Colonic mucosa (tissue), 4 donors: ENCODE measurements at places on chromosomes 11 and 22.

GRCh38 chr11:77039491-77040400, 5.5 kb downstream of the B3GNT6 start:
- DNase-seq = peak; percentile 73

DNA sequence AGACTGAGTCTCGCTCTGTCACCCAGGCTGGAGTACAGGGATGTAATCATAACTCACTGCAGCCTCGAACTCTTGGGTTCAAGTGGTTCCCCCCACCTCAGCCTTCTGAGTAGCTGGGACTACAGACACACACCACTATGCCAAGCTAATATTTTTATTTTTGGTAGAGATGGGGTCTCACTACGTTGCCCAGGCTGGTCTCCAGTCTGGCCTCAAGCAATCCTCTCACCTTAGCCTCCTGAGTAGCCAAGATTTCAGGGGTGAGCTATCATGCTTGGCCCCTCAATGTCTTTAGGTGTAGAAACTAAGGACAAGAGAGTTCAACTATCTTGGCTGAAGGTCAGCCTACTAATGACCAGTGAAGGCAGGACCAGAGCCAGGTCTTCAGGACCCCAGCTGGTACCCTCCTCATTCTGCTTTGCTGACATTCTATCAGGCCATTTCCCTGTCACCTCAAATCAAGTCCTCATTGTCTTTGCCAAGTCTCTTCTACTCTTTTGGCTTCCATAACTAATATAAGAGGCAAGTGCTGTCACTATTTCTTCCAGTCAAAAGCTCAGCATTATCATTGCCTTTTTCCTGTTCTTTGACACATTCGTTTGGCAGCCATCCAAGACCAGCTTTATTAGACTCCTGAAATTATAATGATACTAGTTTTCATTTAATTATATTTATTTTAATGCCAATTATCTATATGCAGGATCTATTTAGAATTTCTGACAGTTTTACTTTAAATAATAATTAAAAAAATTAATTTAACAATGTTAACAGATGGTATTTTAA, 264.2 kb upstream of the PITPNB start:
- no peak for DNase-seq

DNA sequence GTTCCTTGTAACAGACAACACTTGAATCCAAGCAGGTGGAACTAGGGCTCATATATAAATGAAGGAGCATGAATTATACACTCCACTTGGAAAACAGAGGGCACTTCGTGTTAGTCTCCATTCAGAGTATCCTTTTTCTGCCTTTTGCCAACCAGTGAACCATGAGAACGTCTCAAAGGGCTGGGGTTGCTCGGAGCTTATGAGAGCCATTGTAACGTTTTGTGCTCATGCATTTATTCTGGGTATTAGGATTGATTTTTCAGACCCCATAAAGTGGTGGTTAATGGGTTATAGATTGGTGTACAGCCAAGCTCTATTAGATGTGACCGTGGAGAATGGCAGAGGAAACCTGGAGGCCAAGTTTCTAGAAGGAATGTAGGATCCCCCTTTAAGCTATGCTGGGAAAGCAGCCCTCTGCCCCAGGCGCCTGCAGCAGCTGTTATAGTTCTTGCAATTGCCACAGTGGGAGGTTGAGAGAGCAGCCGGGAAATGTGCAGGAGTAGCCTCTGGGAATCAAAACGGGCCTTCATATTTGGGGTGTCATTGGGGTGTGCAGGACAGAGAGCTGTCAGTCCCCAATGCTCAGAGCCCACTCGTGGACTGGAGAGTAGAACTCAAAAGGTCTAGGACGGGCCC, 54.6 kb upstream of the ASPHD2 start:
- no peak for DNase-seq

- DNase-seq = no peak
Observed at GRCh38 chr22:46454504-46455269, 82.7 kb downstream of the CELSR1 start.

DNA sequence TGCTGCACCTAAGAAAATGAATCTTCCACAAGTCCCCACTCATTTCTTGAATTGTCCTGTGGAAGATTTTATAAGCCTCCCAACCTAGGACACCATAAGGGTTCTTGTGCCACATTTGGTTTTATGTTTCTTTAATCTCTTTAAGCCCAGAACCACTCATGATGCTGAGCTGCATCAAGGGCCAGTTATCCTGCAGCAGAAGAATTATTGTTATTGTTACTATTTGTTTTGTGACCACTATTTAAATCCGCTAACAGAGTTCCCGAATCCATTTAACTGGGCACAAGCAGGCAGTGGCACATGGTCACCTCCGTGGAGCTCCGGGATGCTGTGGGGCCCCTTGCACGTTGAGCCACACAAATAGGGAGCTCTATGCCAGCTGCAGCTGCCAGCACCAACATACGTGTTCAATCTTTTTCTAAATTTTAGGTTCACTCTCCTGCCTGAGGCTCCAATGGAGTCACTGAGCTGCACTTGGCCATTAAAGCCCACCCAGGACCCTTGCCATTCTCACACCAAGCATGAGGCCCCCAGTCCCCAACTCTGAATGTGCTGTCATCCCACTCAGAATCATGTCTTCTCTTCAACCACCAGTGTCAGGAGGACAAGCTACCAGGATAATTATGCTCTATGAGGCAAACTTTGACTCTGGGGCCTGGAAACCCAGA, 60.6 kb downstream of the DGCR2 start:
- DNase-seq = no peak

GRCh38 chr22:19764636-19765476, 4.3 kb downstream of the TBX1 start:
- DNase-seq = no peak

- DNase-seq = no peak
Observed at GRCh38 chr11:96520939-96521338, 131.1 kb downstream of the JRKL start.

- peak; percentile 23 for DNase-seq
Observed at GRCh38 chr11:134120143-134120850, 51.4 kb downstream of the JAM3 start.

DNA sequence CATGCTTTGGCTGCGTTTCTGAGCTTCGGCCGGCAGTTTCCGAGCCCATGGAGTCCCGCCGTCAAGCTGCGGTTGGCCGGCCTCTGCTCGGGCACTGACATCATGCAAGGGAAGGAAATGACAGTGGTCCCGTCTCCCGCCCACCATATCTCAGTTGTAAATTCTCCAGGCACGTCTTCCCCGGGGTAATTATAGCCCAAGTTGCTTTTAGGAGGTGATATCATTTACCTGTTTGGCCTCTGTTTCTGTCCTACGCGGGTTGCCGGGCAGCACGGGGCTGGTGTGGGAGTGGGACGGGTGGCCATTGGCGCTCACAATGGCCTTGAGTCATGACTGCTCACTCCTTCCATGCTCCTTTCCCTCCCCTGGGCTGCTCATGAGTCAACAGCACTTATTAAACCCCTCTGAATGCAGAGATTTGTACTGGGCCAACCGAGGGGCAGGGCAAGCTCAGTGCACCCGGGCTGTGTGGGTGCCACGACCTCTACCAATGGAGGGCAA, 4.2 kb upstream of the ANO1 start:
- DNase-seq = no peak

GRCh38 chr11:11329062-11329806, 23.8 kb downstream of the CSNK2A3 start:
- DNase-seq = no peak

DNA sequence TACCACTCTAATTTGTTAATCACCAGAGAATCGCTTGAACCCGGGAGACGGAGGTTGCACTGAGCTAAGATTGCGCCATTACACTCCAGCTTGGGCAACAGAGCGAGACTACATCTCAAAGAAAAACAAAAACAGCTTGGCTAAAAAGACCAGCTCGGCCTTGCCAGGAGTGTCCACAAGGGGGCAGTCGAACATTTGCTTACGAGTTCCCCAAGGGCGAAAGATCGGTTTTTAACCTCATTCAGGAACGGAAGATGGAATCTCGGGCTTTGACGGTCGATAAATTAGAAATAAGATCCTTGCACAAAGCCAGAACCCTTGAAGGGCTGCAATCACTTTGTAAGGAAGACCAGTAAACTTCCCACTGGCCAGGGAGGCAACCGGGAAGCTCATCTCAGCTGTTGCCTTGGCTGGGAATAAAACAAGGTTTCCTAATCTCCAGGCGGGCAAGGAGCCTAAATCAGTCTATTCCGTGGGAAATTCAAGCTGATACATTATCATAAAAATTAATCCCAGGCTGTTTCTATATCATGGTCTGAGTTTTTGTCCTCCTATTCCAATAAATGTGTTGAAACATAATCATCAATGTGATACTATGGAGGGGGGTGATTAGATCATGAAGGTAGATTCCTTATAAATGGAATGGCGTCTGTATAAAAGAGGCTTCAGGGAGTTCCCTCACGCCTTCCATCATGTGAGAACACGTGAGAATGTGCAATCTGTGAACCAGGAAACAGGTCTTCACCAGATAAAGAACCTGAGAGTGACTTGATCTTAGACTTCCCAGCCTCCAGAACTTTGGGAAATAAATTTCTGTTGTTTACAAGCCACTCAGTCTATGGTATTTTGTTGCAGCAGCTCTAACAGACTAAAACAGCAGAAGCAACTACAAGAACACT, 14.9 kb upstream of the SLC29A2 start:
- DNase-seq = peak; percentile 92

DNA sequence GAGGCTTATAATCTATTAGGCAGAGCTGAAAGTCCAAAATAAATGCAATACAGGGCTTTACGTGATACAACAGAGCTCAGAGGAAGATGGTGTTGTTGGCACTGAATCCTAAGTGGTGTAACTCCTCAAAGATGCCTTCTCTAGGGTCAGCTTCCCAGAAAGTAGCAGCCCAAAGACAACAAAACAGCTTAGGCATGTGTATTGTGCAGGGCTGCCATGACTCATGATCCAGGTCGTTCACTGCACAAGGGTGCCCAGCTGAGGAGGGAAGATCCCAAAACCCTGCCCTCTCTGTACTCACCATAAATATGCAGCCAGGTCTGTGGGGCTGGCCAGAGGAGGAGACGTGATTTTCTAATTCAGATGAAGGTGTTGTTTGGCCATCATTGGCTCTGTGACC, 59.4 kb upstream of the NNMT start:
- DNase-seq = no peak

GRCh38 chr11:97163631-97164191, 773.9 kb downstream of the JRKL start:
- DNase-seq = no peak

DNA sequence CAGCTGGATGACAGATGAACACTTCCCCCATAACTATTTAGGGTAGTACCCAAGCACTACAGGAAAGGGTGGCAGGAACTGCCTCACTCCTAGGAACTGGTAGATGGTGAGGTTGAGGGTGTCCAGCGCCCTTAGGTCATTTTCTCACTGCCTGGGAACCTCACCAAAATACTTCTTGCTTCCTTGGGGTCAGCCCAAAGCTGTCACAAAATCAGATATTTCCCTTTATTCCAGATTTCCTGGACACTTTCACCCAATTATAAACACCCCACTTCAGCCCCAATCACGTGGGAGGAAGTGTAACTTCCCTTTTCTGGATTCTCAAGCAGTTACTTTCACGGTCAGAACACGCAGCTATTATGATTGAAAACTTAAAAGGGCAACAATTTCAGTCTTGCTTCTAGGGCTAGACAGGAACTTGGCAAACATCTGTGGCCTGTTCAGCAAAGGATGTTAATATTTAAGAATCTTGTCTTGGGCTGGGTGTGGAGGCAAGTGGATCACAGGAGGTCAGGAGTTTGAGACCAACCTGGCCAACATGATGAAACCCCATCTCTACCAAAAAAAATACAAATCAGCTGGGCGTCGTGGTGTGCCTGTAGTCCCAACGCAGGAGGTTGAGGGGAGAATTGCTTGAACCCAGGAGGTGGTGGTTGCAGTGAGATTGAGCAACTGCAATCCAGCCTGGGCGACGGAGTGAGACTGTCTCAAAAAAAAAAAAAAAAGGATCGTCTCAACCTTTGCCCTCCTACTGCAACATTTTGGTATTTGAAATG, 4.0 kb downstream of the FTH1 start:
- DNase-seq = no peak

- no peak for DNase-seq
Observed at GRCh38 chr11:116109228-116109627, 605.0 kb upstream of the CADM1 start.

DNA sequence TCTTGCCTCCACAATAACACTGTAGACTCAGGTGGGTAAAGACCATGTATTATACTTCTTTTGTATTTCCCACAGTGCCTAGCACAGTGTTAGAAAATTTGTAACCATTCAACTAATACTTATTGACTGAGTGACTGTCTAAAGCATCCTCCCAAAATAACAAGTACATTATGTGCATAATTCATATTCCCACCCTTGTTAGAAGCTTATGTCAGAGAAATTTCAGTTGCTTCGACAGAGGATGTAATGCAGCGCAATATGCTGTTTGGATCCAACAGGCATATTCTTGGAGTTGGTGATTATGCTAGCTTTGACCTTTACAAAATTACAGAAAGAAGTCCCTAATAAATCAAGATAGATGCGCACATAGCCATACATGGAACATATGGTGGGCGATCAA, 53.0 kb downstream of the AMBRA1 start:
- no peak for DNase-seq

DNA sequence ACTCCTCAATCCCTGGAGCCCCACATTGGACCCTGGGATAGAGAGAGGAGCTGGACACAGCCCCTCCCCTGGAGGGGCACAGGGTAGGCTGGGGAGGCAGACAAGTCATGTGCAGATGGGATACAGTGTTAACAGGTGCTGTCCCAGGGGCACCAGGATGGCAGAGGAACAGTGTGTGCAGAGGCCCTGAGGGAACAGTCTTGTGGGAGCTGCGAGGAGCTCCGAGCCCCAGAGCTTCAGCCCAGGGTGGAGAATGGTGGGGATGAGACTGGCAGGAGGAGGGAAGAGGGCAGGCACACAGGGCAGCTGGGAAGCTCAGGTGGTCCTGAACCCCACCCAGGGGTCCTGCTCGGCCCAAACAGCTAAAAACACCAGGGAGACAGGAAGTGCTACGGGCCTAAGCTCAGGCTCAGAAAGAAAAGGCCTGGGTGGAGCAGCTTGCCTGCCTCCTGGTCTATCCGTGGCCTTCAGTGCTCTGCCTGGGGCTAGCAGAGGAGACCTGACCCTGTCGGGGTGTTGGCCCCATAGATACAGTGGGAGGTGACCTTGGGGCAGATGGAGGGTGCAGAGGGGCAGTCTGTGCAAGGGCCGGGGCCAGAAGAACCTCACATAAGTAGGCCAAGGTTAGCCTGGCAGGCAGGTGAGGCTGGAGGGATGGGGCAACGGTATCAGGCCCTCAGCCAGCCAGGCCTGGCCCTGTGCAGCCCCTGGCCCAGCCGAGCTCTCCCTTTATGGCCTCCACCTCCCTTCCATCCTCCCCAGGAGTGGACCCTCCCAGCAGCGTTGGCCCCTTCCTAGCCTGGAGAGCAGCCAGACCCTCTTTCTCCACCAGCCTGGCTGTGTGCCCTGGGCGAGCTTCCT, 15.4 kb downstream of the CAPN5 start:
- no peak for DNase-seq

GRCh38 chr11:111386611-111387150, 7.6 kb upstream of the POU2AF1 start:
- no peak for DNase-seq

GRCh38 chr11:11979488-11980117, 28.8 kb downstream of the DKK3 start:
- no peak for DNase-seq

GRCh38 chr11:1744891-1745700, 5.3 kb downstream of the IFITM10 start:
- no peak for DNase-seq

GRCh38 chr11:14619603-14620531, 23.7 kb upstream of the PDE3B start:
- DNase-seq = peak; percentile 47
